ENCODE measurements at places on chromosomes 3 and 15.

- DNase-seq = no peak
These were observed 285.0 kb upstream of the ADAMTS9 start for GRCh38 chr3:64972793-64973192.

GRCh38 chr15:92884436-92885223 lies 15.5 kb upstream of the CHD2 start:
- no peak for DNase-seq

DNA sequence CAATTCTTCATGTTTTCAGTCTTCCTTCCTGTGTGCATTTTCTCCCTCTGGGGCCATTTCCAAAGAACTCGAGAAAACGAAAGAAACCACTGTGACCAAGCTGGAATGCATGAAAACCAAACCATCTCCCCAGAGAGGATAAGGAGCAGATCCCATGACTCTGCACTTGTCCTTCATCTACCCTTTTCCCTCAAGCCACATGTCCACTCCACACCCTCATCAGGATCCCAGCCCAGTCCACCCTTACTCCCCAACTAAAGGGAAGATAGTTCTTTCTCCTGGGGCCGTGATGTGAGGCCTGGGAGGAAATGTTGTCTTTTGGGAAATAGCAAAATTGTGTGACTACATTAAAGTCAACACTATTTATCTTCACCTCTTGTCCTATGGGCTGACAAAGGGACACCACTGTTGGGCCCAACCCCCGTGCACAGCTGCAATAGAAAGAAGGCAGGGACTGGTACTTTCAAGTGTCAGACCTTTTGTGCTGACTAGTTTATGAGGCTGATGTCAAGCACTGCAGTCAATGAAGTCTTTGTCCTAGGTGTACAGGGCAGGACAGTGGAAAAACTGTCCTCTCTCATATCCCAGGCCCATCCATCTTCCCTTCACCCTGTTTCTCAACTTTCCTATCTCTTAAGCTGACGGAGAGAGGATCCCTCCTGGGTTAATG lies 487.1 kb upstream of the NR2F2 start:
- no peak for DNase-seq

GRCh38 chr3:12392101-12392878 lies 92.0 kb upstream of the TSEN2 start:
- no peak for DNase-seq

DNA sequence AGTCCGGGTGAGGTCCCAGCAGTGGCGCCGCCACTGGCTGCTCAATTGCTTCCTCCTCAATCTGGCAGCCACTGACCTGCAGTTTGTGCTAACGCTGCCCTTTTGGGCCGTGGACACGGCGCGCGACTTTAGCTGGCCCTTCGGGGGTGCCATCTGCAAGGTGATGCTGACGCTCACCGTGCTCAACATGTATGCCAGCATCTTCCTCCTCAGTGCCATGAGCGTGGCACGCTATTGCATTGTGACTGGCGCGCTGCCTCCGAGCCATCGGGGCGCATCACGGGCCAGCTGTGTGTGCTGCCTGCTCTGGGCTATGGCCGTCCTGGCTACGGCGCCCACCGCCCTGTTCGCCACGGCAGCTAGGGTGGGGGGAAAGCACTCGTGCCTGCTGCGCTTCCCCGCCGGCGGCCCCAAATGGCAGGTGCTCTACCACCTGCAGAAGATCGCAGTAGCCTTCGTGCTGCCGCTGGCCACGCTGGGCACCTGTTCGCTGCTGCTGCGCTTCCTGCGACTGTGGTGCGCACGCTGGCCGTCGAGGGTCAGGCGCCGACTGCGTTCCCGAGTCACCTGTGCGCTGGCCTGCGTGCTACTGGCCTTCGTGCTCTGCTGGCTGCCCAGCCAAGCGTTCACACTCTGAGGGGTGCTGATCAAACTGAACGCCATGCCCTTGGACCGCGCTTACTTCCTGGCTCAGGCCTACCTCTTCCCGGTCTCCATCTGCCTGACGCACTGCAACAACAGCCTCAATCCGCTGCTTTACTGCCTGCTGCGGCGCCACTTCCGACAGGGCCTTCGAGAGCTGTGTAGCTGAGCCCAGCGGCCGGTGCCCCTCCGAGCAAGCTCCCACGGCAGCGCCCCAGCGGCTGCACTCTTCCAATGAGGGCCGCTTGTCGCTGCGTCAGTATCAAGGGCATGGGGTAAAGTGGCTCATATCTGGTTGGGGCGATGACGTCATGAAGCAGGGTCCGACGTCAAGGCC lies 20.3 kb upstream of the ADAMTS7 start:
- DNase-seq = no peak

GRCh38 chr15:40150163-40150925 lies 10.5 kb upstream of the BUB1B start:
- DNase-seq = no peak

DNA sequence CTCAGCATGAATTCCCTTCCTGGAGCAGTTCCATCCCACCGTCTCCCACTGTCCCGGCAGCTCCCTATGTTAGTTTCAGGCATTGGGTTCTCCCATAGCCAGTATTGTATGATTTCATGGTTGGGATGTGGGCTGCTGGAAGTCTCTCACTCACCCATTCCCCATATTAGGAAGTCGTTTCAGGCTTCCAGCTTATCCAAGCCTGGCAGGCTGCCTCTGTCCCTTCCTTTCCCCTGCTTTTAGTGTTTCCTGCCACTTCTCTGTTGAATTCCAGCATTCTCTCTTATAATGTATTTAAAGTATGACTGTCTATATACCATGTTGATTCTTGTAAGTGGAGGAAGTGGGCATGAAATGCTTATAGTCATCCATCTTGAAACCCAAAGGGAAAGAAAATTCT lies 309.7 kb upstream of the RBMS3 start:
- no peak for DNase-seq

- no peak for DNase-seq
These were observed 37.8 kb upstream of the HCLS1 start for GRCh38 chr3:121698476-121698875.

DNA sequence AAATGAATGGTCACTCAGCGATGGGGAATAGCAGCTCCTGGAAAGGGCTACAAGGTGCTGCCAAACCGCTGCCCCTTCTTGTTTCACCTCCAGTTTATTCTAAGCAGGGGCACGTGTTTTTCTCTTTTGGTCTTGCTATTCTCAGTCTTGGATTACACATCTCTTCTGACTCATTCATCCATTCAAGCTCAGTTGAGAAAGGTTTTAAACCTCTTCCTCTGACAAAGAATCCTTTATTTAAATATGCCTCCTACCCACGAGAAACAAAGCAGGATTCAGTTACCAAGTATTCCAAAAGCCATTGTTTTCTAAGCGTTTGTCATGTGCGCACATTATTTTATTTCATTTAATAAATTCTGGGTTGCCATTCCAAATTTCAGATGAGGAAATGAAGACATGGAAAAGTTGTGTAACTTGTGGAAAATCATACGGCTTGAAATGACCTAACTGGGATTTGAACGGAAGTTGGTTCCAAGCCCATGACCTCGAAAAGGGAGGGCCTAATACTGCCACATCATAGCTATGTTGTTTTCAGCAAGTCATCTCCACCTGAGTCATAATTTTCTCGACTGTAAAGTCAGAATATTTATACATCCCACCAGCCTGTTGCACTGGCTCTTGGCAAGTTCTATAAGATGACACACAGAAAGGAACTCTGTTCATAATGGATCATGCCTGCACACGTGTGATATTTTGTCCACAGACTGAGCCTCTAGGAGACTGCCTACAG lies 292.0 kb upstream of the SLCO3A1 start:
- no peak for DNase-seq

DNA sequence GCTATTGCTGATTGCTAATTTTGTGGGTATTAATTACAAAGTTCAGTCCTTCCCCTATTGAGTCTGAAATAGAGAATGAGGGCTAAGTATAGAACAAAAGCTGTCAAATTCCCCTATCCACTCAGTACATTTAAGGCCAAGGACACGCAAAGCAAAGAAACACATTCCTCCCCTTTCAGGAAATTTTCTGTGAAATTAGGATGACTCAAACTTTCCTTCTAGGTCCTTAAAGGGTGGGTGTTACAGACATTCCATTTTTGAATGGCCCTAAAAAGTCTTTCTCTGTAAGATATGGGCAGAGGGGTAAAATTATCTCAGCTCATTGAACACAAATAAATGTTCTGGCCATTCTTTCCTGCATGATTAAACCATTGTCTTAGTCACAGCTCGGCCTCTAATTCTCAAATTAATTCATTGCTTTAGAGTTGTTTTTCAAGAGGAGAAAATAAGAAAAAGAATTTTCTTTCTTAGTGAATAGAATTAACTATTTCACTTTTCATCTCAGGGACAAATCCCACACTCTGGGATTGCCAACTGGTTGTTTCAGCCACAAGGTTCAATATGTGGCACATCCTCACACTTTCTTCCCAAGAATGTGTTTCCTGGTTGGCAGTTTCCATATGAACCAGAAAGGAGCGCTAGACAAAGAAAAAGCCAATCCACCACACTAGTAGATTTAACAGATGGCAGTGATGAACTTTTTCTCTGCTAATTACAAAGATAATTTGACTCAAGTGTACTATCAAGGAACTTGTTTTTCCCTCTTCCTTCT lies 424.1 kb downstream of the ZNF385D start:
- no peak for DNase-seq

GRCh38 chr3:114691871-114692270 lies 398.0 kb downstream of the TIGIT start:
- DNase-seq = no peak

DNA sequence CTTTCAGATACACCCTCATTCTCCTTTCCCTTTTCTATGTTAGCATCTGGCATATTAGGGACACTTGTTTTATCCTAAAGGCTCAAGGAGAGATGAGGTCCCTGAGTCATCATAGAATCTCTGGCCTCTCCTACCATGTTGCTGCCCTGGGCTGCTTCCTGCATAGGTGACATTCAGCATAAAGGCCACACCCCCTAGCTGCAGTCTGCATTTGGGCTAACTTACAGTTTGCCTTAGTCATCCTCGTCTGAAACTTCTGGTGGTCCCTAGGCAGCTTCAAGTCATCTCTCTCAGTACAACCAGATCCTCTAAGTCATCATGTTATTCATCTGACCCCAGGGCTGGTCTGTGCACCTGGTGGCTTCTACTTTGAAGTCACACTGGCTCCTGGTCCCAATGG lies 982.7 kb upstream of the NR2F2 start:
- no peak for DNase-seq

DNA sequence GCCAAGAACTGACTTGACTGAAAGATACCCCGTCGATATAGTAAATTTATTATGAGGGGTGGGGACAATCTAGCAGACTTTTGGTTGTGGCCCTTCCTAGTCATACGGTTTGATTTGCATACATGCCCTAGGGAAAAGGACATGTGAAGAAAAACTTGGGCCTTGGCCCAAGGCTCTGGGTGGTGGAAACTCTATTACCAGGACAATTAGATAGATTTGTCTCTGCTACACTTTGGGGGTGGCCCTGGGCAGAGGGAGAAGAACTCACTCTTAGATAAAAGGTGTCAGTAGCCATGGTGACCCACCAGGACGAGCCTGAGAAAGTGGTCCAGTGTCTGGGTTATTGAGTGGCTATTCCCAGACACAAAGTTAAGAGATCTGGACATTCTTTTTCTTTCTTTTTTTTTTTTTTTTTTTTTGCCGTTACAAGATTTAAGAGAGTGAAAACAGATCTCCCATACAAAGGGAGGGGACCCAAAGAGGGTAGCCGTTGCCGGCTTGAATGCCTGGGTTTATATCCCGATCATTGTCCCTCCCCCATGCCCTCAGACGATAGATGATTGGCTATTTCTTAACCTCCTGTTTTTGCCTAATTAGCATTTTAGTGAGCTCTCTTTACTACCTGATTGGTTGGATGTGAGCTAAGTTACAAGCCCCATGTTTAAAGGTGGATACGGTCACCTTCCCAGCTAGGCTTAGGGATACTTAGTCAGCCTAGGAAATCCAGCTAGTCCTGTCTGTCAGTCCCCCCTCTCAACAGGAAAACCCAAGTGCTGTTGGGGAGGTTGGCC lies 96.4 kb upstream of the SMAD3 start:
- DNase-seq = no peak

- DNase-seq = no peak
These were observed 360.0 kb upstream of the PROK2 start for GRCh38 chr3:72144773-72145505.

DNA sequence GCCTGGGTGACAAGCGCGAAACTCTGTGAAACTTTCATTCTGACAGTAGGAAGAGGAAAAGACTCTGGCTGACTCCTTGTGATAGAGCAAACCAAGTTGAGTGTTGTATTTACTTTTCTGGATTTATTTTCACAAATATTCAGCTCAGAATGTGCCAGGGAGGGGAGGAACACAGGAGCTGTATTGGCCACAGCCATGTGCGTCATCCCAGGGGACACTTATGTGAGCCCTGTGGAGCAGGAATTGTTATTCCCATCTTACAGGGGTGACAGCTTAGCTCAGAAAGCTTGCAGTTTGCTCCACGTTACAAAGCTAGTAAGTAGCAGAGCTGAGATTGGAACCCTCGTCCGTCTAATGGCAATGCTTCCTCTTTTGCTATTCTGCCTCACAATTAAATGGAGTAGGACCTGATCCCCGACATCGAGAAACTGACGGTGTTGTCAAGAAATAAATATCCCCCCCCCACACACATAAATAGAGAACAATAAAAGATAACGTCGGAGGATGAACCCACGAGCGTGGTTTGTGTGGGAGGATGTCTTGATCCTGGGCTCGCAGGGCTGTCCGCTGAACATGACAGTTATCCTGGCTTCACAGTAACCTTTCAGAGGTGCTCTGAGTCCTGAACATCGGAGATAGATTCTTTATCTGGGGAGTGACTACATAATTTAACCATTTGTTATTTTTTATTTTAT lies 151.6 kb upstream of the CTDSPL start:
- no peak for DNase-seq

DNA sequence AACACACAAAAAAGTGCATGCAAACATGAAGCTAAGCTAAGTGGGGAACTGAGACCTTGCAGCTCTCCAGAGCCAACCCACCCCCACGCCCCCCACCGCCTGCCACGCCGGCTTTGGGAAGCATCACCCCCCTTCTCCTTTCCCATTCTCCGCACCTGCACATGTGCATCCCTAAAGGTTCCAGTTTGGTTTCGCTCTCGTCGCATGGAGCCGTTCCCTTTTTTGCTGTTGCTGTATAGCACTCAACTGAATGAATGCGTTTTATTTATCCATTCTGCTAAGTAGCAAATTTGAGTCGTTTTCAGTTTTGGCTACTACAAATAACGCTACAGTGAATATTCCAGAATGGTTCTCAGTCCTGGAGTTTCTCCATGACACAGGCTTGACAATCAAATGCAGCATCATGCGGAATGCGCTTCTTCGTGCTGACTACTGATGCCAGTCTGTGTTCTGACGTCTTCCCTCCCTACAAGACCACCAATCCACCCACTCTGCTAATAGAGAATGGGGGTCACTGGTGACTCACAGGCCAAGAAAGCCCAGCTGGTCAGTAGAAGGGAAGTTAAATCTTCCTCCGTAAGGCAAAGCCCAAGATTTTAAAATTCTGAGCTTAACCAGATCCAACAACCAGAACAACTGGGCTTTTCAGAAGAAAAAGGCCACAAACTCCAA lies 115.3 kb downstream of the XXYLT1 start:
- no peak for DNase-seq

DNA sequence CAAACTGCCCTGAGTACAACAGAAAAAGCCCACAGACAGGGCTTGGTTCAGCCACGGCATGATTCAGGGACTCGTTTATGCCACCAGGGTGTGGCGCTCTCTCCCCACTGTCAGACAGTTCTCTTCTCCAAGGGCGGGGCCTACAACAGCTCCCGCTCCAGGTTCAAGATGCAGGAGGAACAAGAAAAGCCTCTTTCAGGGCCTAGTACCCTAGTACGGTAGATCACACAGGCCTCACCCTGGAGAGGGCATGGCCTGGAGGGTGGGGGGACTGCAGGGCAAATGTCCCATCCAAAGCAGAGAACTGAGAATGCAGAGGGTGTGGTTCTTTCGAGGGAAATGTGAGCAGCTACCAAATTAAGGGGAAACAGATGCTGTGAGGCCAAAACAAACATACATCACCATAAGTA lies 12.0 kb downstream of the MESD start:
- DNase-seq = no peak

- DNase-seq = no peak
These were observed 169.1 kb upstream of the CCDC54 start for GRCh38 chr3:107208100-107208499.

Data from effector memory CD4-positive, alpha-beta T cell (primary cell).